Kasumi-1 (cell line): ENCODE measurements at places on chromosomes 2 and 18.

DNA sequence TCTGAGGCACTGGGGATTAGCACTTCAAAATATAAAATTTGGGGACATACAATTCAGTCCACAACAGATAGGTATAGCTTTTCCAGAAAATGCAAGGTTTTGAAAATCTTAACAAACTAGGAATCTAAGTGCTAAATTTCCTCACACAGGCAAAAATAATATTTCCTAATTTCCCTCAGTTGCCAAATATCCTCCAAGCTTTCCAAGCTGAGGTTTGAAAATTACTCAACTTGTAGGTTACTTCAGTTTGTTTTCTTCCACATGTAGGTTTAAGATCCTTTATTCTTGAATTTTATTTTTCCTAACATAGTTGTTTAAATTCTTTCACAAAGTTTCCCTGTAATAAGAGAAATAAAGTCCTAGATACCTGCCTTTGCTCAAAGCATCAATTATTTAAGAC, 192.9 kb upstream of the NRXN1 start:
- no peak for DNase-seq

GRCh38 chr2:43026426-43027096, 199.8 kb downstream of the ZFP36L2 start:
- no peak for DNase-seq

DNA sequence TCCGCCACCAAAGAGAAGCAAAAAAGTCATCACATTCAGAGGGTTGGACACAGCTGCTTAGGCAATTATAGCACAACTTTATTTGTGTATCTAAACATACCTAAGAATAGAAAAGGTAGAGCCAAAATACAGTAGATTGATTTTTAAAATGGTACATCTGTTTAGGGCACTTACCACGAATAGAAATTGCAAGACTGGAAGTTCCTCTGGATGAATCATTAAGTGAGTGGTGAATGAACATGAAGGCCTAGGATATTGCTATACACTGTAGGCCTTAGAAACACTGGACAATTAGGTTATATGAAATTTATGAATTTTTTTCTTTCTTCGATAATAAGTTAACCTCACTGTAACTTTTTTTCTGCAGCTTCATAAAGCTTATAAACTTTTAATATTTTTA, 687.0 kb downstream of the BCL11A start:
- DNase-seq = no peak

DNA sequence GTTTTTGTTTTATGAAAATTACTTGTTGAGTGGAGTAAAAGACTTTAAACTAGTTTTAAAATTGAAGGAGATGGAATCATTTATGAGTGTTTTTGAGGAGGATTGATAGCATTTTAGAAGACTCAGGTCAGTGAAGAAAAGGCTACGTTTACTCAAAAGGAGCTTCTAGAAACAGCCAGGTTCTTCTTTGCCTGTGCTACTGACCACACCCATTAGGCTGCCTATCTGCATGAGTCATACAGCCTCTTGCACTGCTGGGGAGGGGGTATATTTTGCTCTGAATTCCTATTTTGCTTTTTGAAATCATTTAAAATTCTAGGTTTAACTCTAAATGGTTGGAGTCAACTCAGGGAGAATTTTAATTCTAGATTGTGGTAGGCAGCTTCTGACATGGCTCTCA, 22.3 kb downstream of the EFEMP1 start:
- DNase-seq = no peak

GRCh38 chr2:101230541-101231001, 22.1 kb upstream of the CNOT11 start:
- no peak for DNase-seq

GRCh38 chr2:30110773-30111172, 36.0 kb upstream of the YPEL5 start:
- no peak for DNase-seq

- no peak for DNase-seq
These were observed 166.1 kb upstream of the ZNF521 start for GRCh38 chr18:25517881-25518715.

- no peak for DNase-seq
These were observed 265.4 kb downstream of the ZNF385B start for GRCh38 chr2:179596018-179596417.

DNA sequence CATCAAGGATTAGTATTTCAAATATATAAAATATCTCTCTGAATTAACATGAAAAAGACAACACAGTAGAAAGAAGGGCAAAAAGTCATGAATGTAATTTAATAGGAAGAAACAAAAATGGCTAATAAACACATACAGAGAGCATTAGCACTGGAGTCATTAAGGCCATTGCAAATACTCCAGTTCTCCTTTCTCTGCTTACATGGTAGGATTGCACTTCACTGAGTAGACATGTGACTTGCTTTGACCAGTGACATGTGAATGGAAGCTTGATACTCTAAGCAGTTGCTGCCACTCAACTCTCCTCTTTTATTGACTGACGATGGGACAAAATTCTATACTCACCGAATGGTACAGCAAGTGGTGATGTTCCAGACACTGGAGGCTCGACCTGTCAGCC, 153.9 kb upstream of the LGALSL start:
- DNase-seq = no peak
